ENCODE measurements at places on chromosomes 3 and 15. TPM values are rescaled to one million over a fixed set of nuclear protein-coding genes. Genes with fewer than 3 reads are reported as not detected.
A peak's percentile ranks its signal among the peaks of the same experiment; 100 is the strongest.

- H3K27me3 ChIP-seq = no peaks in the 10 kb centered on the region
- H3K4me3 ChIP-seq = peak within 1 kb of the TSS; percentile 89
- H3K36me3 ChIP-seq = peaks cover 40% of the 10 kb centered on the region
- peak within 1 kb of the TSS; percentile 98 for H3K27ac ChIP-seq
- peaks cover 33% of the 10 kb centered on the region for H3K4me1 ChIP-seq
These were observed at the start of gene TRIM59 for GRCh38 chr3:160449636-160450598. Gene TRIM59 (minus strand): TSS chr3:160449786. CDS start chr3:160439183, 10,603 bp downstream.

DNA sequence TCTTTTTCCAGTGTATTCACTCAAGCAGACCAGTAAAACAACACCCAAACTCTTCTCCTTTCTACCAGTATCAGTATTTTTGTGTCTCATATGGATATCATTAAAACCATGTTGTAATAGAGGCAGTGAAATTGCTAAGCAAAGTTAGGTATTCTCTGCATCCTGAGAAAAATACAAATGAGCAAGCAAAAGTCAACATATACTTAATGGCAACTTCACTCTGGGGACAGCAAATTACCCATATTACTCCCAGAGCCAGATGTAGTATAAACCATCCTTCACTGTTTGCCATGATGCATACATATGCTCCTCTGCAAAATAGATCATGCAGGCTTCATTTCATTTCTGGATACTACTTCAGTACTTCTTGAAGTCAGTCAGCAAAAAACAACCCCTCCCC is 22.1 kb downstream of the UBA5 start:
- H3K27ac ChIP-seq = no peak overlapping the region
- DNase-seq = no peak
- no peak overlapping the region for H3K4me3 ChIP-seq
- no peaks in the 10 kb centered on the region for H3K27me3 ChIP-seq

GRCh38 chr15:25763331-25763751 is 99.8 kb downstream of the ATP10A start:
- DNase-seq = peak; percentile 7
- no peak overlapping the region for H3K27ac ChIP-seq
- H3K4me3 ChIP-seq = no peak overlapping the region
- H3K4me1 ChIP-seq = peaks cover 10% of the 10 kb centered on the region
- H3K36me3 ChIP-seq = peaks cover 46% of the 10 kb centered on the region

DNA sequence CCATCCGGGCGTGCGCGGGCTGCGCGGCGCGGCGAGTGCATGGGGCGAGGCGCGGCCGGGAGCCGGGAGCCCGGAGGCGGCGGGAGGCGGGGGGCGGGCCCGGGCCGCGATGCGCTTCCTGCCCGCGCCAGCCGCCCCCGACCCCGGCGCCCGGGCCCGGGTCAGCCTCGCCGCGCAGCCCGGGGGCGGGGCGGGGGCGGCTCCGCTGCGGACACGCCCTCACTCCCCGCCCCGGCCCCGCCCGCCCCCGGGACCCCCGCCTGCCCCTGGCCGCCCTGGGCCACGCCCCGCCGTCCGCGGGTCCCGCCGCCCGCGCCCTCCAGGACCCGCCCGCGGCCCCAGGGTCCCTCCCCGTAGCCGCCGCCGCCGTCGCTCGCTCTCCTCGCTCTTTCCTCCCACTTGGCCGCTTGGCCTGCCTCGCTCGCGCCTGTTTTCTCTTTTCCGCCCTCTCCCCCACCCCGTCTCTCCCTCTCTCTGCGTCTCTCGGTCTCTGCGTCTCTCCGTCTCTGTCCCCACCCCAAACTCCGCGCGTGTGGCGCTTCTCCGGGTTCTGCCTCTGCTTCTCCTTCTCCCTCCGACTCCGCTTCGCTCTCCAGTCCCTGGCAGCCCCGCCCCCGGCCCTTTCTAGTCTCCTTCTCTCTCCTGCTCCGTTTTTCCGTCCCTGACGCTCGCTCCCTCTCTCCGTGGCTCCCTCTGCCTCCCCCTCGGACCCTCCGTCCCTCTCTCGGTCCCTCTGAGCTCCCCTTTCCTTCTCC is at the start of gene PLXND1:
Gene PLXND1 (minus strand): TSS at position 41 of the 755 bp plus-strand sequence. CDS start 37 bp downstream, at position 4.
- no peaks in the 10 kb centered on the region for H3K36me3 ChIP-seq
- peak within 1 kb of the TSS; percentile 65 for H3K27ac ChIP-seq
- H3K4me1 ChIP-seq = peaks cover 11% of the 10 kb centered on the region
- peak within 1 kb of the TSS; percentile 75 for H3K4me3 ChIP-seq
- DNase-seq = peak; percentile 40
- peaks cover 54% of the 10 kb centered on the region for H3K27me3 ChIP-seq

DNA sequence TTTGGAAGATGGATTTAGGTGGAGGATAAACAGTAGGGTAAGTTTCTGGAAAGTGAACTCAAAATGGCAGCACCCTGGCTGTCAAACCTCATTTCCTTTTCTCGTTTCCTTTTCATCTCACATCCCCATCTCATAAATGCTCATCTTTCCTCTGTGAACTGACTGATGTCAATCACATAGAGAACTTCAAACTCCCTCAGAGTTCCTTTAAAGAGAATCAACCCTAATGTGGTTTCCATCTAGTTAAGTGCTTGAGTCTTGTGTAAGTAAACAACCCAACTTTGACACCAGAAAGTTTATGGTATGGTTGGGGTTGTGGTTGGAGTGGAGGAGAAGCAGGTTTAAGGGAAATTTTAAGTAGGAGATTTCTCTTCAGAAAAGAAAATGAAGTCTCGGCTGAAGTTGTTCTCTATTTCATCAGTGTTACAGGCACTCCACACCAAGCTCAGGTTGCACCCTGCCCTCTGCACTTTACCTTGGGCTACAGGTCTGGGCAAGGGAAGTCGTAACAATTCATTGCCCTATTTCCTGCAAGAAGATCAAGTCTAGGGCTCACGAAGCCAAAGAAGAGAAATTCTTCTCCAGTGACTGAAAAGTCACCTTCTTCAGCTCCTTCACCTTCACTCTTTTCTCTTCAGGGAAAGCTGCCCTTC is 34.4 kb upstream of the TNIK start:
- peaks cover 15% of the 10 kb centered on the region for H3K36me3 ChIP-seq
- peak overlapping the region; percentile 7 for H3K4me3 ChIP-seq
- peak; percentile 37 for DNase-seq
- no peaks in the 10 kb centered on the region for H3K27me3 ChIP-seq
- peaks cover 48% of the 10 kb centered on the region for H3K4me1 ChIP-seq

GRCh38 chr15:45829336-45830153 is 194.7 kb downstream of the SQOR start:
- no peak overlapping the region for H3K4me3 ChIP-seq
- DNase-seq = no peak
- no peaks in the 10 kb centered on the region for H3K4me1 ChIP-seq
- H3K27me3 ChIP-seq = no peaks in the 10 kb centered on the region

- peaks cover 59% of the 10 kb centered on the region for H3K36me3 ChIP-seq
- peaks cover 66% of the 10 kb centered on the region for H3K4me1 ChIP-seq
- DNase-seq = no peak
These were observed 75.2 kb downstream of the CHSY1 start for GRCh38 chr15:101176625-101177024.

DNA sequence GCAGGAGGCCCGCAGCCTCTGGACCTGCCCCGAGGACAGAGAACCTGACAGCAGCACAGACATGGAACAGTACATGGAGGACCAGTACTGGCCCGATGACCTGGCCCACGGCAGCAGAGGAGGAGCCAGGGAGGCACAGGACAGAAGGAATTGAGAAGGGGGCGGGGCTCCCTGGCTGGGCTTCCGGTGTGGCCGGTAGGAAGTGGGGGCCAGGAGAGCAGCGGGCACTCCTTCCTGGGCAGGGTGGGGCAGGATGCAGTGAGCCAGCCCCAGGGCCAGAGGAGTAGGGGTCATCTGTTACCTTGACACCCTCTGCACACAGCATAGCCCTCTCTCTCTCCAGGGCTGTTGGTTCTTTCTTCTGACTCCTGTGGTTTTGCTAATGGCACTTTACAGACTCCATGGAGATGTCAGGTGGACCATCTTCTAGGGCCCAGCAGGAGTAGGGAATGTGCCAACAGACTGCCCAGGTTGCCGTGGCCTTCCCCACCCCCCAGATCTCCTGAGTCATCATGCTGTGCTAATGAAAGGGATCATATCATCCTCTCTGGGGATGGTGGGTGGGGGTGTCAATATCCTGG is 8.6 kb upstream of the ISG20 start:
- peak overlapping the region; percentile 81 for H3K27ac ChIP-seq
- peaks cover 86% of the 10 kb centered on the region for H3K36me3 ChIP-seq
- no peaks in the 10 kb centered on the region for H3K27me3 ChIP-seq
- peak overlapping the region; percentile 45 for H3K4me3 ChIP-seq

DNA sequence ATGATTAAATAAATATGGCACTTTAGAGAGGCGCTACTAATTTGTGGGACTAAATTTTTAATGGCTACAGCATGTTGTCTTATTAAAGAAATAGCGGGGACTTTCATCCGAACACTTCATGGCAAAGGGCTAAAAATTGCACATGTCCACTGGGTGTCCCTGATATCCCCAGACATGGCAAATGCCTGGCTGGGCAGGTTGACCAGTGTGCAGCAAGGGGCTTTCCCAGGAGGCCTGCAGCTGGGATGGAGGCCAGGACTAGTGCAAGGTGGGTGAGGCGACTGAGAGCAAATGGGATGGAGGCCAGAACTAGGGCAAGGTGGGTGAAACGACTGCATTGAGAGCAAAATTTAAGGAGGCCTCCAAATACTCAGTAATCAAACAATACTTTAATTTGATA is 167.4 kb upstream of the SMAD3 start:
- peaks cover 30% of the 10 kb centered on the region for H3K4me1 ChIP-seq
- no peak for DNase-seq
- no peak overlapping the region for H3K27ac ChIP-seq
- H3K27me3 ChIP-seq = peaks cover 11% of the 10 kb centered on the region
- no peaks in the 10 kb centered on the region for H3K36me3 ChIP-seq
- no peak overlapping the region for H3K4me3 ChIP-seq

- no peaks in the 10 kb centered on the region for H3K27me3 ChIP-seq
- peaks cover 36% of the 10 kb centered on the region for H3K4me1 ChIP-seq
- no peak overlapping the region for H3K4me3 ChIP-seq
- no peak overlapping the region for H3K27ac ChIP-seq
These were observed 93.4 kb downstream of the IGSF11 start for GRCh38 chr3:118941236-118941635.

DNA sequence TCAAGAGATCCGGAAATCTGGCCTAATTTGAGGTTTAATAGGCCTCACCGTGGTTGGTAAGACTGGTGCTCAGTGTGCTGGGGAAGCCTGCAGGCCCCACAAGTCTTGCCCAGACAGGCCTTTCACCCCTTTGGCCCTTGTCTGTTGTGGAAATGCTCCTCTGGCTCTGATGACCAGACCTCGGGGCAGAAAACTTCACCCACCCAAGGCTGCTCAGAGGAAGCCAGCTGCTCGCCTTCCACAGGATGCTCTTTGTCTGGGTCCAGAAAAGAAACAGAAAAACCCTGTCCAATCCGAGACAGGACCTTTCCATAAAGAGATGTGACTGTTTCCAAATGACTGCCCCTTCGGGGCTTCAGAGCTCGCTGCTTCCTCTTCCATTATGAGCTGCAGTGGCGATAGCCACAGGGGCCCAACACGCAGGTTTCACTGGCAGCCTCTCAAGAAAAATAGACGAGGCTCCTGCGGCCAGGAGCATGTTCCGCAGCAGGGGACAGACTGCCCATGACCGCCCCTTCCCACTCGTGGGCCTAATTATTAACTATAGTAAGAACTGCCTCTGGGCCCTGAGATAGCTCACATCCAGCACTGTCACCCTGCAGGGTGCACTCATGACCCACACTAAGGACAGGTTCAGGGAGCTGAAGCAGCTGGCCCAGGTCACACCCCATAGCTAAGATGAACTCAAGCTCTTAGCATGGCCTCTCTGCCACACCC is 6.8 kb upstream of the SNX22 start:
- H3K27ac ChIP-seq = no peak overlapping the region
- no peak for DNase-seq
- no peak overlapping the region for H3K4me3 ChIP-seq
- H3K4me1 ChIP-seq = peaks cover 5% of the 10 kb centered on the region
- no peaks in the 10 kb centered on the region for H3K27me3 ChIP-seq
- peaks cover 6% of the 10 kb centered on the region for H3K36me3 ChIP-seq

GRCh38 chr3:173501931-173502489 is 104.5 kb downstream of the NLGN1 start:
- no peak overlapping the region for H3K4me3 ChIP-seq
- no peaks in the 10 kb centered on the region for H3K27me3 ChIP-seq
- no peaks in the 10 kb centered on the region for H3K36me3 ChIP-seq
- H3K27ac ChIP-seq = no peak overlapping the region
- no peak for DNase-seq

GRCh38 chr15:58513726-58514336 is 82.0 kb downstream of the LIPC start:
- no peak overlapping the region for H3K4me3 ChIP-seq
- H3K36me3 ChIP-seq = peaks cover 17% of the 10 kb centered on the region
- no peak overlapping the region for H3K27ac ChIP-seq
- no peak for DNase-seq

- no peaks in the 10 kb centered on the region for H3K36me3 ChIP-seq
- no peak for DNase-seq
- H3K4me1 ChIP-seq = peaks cover 7% of the 10 kb centered on the region
- H3K27ac ChIP-seq = no peak overlapping the region
- H3K27me3 ChIP-seq = peaks cover 11% of the 10 kb centered on the region
- H3K4me3 ChIP-seq = no peak overlapping the region
These were observed 259.7 kb downstream of the TBL1XR1 start for GRCh38 chr3:176937541-176937940.

- H3K27ac ChIP-seq = no peak overlapping the region
- no peak for DNase-seq
- H3K4me1 ChIP-seq = peaks cover 6% of the 10 kb centered on the region
- H3K27me3 ChIP-seq = no peaks in the 10 kb centered on the region
- peaks cover 24% of the 10 kb centered on the region for H3K36me3 ChIP-seq
- H3K4me3 ChIP-seq = no peak overlapping the region
These were observed 31.3 kb upstream of the FAH start for GRCh38 chr15:80121546-80121945.

GRCh38 chr3:123871946-123872345 is 12.2 kb downstream of the MYLK start:
- H3K36me3 ChIP-seq = no peaks in the 10 kb centered on the region
- no peaks in the 10 kb centered on the region for H3K4me1 ChIP-seq
- H3K27ac ChIP-seq = no peak overlapping the region
- H3K27me3 ChIP-seq = peaks cover 18% of the 10 kb centered on the region
- DNase-seq = no peak

GRCh38 chr15:90664650-90665287 is 52.4 kb upstream of the BLM start:
- peaks cover 71% of the 10 kb centered on the region for H3K4me1 ChIP-seq
- H3K36me3 ChIP-seq = peaks cover 35% of the 10 kb centered on the region
- H3K27me3 ChIP-seq = peaks cover 1% of the 10 kb centered on the region
- H3K4me3 ChIP-seq = peak overlapping the region; percentile 84
- peak overlapping the region; percentile 93 for H3K27ac ChIP-seq

DNA sequence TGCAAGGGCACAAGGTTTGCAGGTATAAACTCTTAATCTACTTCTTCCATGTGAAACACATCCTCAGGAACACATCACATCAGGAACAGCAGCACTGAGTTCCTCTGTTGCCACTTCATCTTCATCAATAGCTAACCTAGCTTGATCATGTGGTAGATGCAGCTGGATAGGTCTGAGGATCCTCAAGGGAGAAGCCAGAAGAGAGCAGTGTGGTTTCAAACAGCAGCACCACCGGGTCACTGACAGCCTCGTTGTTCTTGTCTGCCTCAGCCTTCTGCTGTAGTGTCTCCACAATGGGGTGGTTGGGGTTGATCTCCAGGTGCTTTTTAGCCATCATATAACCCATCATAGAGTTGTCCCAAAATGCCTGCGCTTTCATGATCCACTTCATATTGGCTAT is 58.8 kb downstream of the ADAM10 start:
- no peak overlapping the region for H3K4me3 ChIP-seq
- no peaks in the 10 kb centered on the region for H3K27me3 ChIP-seq
- DNase-seq = no peak
- H3K27ac ChIP-seq = no peak overlapping the region

- H3K27me3 ChIP-seq = no peaks in the 10 kb centered on the region
- no peak for DNase-seq
- H3K4me3 ChIP-seq = no peak overlapping the region
- H3K27ac ChIP-seq = no peak overlapping the region
These were observed 51.9 kb downstream of the ZBTB20 start for GRCh38 chr3:115095236-115095635.

The LIPC gene
- total RNA-seq = 4.4 TPM

The AMT gene
- 3.8 TPM for total RNA-seq

The EEFSEC gene
- 21.7 TPM for total RNA-seq

The ZDHHC19 gene
- not detected for total RNA-seq

The AMIGO3 gene
- 0.95 TPM for total RNA-seq
